ENCODE measurements at places on chromosomes 5 and 9.

DNA sequence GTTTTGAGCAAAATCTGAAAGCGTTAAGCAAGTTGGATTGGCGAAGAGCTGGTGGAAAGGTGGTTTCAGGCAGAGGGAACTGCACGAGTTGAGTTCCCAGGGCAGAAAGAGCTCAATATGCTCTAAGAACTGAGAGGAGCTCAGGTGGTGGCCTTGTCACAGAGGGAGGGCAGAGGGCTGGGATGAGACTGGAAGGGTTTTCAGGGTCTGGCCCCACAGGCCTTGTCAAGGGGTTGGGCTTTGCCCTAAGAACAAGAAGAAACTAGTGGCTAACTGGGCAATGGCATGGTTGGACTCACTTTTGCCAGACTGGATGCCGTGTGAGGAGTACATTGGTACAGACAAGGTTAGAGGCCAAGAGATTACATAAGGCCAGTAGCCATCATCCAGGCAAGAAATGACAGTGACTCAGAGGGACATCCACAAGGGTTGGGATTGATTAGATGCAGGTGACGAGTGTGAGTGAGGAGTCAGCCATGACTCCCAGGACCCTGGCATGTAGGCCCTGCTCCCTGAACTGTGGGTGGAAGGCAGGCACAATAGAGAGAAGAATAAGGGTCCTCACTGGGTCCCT lies 75.1 kb upstream of the SMIM23 start:
- H3K4me1 ChIP-seq, result no peaks in the 10 kb centered on the region
- H3K36me3 ChIP-seq, result no peaks in the 10 kb centered on the region
- no peak for DNase-seq

- no peaks in the 10 kb centered on the region for H3K36me3 ChIP-seq
- peaks cover 12% of the 10 kb centered on the region for H3K27me3 ChIP-seq
- H3K27ac ChIP-seq, result peak overlapping the region; percentile 17
- no peak for DNase-seq
- no peak overlapping the region for H3K4me3 ChIP-seq
- H3K4me1 ChIP-seq, result peaks cover 26% of the 10 kb centered on the region
Observed at GRCh38 chr9:137298401-137299202, 3.5 kb downstream of the NRARP start.

DNA sequence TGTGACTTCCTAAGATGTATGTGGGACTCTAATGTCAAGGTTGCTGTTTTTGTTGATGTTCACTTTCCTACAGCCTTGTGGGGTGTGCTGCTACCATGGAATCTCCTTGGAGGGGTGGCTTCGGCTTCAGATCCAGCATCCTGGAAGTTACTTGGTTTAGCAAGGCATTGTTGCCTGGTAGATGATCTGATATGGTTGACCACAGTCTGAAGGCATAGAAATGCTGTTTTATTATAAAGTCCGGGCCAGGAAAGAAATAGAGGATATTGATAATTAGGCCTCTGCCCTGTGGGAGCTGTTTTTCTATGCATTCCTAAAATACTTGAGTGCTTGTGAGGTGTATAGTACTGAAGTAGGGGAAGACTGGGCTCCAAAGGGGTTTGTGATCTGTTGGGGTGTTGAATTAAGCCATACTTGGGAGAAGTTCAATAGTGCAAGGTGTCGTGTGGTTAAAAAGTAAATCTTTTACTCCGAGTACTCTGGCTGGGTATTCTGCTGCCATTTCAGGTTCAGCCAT lies 27.3 kb upstream of the CREBRF start:
- no peak overlapping the region for H3K27ac ChIP-seq
- no peak overlapping the region for H3K4me3 ChIP-seq
- no peaks in the 10 kb centered on the region for H3K27me3 ChIP-seq
- H3K4me1 ChIP-seq, result peaks cover 10% of the 10 kb centered on the region

DNA sequence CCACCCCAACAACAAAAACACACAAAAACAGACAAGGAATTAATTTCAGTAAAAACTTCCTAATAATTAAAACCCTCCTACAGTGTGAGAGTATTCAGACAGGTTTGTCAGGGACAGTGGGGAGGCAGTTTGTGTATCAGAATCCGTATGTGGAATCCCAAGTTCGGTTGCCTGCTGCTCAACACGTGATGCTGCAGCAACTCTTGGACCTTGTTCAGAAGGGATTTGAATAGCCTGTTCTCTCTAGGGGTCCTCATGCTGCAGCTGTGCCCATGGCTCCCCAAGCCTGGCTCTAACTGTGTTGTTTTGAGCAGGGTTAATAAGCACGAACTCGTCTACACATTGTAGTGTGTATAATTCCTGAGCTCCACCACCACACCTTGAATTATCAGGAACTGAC lies 28.7 kb downstream of the TLE4 start:
- DNase-seq, result no peak
- H3K27ac ChIP-seq, result no peak overlapping the region
- no peaks in the 10 kb centered on the region for H3K27me3 ChIP-seq
- H3K4me3 ChIP-seq, result no peak overlapping the region
- no peaks in the 10 kb centered on the region for H3K36me3 ChIP-seq

DNA sequence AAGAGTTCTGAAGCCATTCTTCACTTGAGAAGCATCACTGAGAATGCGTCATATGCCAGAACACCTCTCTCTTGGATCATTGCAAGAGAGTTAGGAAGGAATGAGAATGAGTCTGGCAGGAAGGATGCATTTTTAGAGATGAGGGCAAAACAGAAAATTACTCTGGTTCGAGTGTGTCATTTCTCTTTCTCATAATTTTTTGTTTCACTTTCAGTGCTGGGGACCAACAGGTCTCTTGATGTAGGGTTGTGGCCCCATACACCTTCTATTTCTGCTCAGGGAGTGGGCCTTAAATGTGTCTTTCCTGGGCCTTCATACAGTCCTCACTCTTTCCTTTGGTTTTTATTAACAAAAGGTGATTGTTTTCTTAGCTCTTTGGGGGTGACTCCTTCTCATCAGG lies 302.4 kb downstream of the NR3C1 start:
- H3K4me1 ChIP-seq, result no peaks in the 10 kb centered on the region
- no peaks in the 10 kb centered on the region for H3K27me3 ChIP-seq
- H3K4me3 ChIP-seq, result no peak overlapping the region
- no peak overlapping the region for H3K27ac ChIP-seq
- no peak for DNase-seq

GRCh38 chr5:4233671-4234070 lies 638.0 kb downstream of the IRX1 start:
- H3K36me3 ChIP-seq, result no peaks in the 10 kb centered on the region
- no peaks in the 10 kb centered on the region for H3K27me3 ChIP-seq
- no peak for DNase-seq

DNA sequence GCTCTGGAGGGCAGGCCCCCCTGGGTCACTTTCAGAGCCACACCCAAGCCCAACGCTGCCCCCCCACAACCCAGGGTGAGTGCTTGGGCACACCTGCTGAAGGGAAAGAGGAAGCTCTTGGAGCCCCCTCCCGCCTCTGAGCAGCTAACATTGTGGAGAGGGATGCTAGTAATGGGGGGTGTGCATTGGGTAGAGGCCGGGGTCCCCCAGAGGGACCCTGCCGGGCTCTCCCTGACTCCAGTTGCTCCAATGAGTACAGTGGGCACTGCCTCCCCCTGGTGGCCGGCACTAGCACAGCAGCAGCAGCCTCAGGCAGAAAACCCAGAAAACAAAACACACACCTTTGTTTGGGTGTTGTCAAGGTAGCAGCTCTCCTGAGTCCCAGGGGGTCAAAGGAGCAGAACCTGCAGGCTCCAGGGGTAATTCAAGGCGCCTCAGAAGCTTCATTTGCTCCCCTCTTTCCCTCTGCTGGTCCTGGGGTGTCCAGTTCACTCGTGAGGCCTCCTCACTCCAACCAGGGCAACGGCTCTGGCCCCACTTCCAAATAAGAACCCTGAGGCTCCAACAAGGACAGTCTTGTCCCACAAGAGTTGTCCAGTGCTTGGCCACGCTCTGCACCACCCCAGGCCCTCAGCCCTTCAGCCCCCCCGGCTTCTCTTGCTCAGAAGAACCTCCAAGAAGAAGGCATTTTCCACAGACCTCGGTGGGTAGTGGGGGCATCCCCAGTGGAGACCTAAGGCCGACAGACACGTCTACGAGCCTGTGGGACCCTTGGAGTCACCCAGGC lies 16.1 kb downstream of the GBGT1 start:
- no peak for DNase-seq
- peaks cover 17% of the 10 kb centered on the region for H3K4me1 ChIP-seq
- H3K36me3 ChIP-seq, result no peaks in the 10 kb centered on the region
- peak overlapping the region; percentile 88 for H3K4me3 ChIP-seq
- no peaks in the 10 kb centered on the region for H3K27me3 ChIP-seq
- H3K27ac ChIP-seq, result peak overlapping the region; percentile 60

DNA sequence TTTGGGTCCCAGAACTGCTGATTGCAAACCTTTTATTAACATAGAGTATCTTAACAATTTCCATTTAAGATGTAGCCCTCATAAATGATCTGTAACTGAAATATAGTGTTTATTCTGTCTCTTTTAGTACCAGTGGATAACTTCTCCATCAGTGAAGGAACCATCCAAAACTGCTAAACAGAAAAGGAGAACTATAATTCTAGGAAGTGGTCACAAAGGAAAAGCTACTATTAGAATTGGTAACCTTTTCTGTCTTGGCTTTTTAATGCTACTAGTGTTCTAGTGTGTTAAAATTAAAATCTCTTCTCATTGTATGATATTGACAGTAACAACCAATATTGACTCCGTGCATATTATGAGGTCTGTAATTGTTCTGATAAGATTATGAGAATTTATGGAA lies 12.8 kb downstream of the CEP78 start:
- no peak overlapping the region for H3K4me3 ChIP-seq
- no peaks in the 10 kb centered on the region for H3K4me1 ChIP-seq

Measured in thoracic aorta (tissue), 2 donors.